ENCODE measurements at places on chromosomes 4 and X.

DNA sequence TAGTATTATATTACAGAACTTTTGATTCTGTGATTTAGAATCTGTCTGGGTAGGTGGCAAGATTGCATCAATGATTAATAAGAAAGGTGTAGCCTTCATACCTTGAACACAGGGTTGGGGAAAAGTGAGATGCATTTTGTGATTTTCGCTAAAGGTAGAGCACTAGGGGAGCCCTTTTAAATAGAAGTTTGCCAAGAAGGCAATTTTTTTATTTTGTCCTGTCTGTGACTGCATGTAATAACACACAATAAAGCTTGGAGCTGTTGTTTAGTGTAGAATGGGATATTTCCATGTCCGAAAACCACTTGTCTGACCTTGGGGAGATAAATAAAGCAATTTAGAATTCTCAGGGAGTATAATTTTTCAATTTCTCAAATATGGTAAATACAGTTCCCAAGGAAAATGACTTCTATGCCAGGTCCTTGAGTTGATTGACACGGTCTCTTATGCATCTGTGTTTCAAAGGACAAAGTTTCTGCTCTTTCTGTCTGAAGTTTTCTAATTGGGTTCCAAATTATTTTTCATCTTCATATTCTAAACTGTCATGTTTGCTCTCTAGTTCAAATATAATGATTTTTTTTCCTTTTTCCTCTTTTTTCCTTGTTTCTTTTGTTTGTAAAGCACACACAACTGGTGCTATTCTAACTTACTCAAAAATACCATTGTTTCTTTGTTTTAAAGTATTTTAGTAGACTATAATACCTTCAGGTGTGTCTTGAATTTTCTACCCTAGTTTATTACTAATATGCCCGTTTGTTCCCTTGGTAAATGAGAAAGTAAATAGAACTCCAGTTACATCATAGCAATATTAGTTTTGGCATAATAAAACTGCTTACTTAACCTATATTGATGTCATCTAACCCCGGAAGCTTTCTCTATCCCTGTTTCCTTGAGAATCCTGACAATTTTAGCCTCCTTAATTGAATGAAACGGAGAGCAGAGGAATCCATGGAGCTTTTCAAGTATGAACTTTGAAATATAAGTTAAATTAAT is 87.8 kb upstream of the BMPR1B start:
- DNase-seq = no peak

DNA sequence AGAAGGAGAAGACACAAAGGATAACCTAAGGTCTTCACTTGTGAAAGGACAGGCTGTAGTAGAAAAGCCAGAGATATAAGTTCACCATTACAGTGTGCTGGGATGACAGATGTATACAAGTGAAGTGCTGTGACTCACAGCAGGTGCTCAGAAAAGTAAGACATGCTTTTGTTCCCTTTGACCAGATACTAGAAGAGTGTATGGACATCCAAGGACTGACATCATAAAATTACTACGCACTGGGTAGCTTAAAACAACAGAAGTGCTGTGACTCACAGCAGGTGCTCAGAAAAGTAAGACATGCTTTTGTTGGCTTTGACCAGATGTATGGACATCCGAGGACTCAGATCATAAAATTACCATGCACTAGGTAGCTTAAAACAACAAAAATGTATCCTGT is 61.6 kb upstream of the BTC start:
- no peak for DNase-seq

GRCh38 chr4:98682719-98683118 is 24.3 kb upstream of the TSPAN5 start:
- DNase-seq = peak; percentile 90

GRCh38 chrX:32576885-32577284 is 634.5 kb downstream of the DMD start:
- no peak for DNase-seq

DNA sequence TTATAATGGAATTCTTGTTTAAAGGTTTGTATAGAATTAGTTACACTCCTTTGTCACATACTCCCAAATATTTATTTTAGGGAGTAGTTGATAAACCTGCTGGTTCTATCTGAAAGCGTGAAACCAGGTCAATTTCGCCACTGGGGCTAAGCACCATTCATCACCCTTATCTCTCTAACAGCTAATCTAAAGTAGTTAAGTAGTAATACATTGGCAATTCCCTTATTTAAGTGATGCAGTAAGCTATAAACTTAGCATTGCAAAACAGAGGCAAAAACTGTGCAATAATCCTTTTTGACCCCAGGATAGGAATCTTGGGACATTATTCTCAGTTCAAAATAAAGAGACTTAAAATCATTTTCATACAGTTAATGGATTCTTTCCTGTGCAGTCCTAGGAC is 33.7 kb upstream of the PTPN13 start:
- no peak for DNase-seq

DNA sequence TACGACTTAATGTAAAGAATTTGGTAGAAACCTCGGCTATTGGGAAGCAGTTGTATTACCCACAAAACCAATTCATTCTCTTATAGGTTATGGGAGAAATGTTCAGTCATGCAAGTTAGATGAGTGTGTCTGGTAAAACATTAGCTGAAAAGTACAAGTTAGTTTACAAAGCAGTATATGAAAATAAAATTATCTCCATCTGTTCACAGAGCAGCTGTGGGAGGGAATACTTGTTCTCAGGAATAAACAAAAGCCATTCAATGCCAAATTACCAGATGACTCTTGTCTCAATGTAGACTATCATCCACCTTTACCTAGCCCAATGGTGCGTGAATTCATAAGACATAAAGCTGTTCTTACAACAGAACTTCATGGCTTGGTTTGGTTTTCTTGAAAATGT is 28.6 kb downstream of the STAP1 start:
- no peak for DNase-seq

DNA sequence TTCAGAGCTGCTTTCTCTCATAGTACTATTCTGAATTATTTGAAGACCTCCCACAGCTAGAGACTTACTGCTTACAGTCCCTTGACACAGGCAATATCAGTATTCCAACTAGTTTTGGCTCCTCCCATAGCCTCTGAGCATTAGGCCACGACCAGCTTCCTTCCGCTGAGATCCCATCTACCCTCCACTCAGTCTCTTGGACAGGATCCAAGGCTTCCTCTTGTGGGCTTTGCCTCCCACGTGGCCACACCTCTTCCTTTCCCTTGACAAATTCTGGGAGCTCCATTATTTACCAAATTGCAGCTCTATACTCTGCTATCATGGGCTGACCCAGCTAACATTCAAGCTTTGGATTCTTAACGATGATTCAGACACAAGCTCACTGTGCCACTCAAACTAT is 470.4 kb upstream of the GALNT7 start:
- DNase-seq = no peak

DNA sequence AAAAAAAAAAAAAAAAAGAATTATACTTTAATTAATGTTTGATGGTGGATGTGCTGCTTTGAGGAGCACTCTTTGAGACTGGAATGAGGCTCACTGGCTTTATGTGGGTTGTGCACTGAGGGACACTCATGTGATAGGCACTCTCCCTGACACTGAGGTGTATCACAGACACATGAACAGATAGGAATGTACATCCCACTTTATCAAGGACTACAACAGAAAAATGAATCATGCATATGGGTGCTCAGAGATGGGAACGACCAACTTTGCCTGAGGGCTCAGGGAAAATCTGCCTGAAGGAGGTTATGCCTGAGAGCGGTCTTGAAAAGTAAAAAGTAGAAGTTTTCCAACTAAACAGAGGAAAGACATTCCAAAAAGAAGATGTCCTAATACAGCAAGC is 97.7 kb upstream of the RBPJ start:
- peak; percentile 77 for DNase-seq

GRCh38 chr4:141425124-141425523 is 204.4 kb downstream of the ZNF330 start:
- peak; percentile 66 for DNase-seq

- DNase-seq = no peak
Measured at GRCh38 chrX:9132036-9132638, 98.2 kb upstream of the FAM9B start.

- no peak for DNase-seq
Measured at GRCh38 chr4:180828455-180829018, 1414.7 kb upstream of the TENM3 start.

DNA sequence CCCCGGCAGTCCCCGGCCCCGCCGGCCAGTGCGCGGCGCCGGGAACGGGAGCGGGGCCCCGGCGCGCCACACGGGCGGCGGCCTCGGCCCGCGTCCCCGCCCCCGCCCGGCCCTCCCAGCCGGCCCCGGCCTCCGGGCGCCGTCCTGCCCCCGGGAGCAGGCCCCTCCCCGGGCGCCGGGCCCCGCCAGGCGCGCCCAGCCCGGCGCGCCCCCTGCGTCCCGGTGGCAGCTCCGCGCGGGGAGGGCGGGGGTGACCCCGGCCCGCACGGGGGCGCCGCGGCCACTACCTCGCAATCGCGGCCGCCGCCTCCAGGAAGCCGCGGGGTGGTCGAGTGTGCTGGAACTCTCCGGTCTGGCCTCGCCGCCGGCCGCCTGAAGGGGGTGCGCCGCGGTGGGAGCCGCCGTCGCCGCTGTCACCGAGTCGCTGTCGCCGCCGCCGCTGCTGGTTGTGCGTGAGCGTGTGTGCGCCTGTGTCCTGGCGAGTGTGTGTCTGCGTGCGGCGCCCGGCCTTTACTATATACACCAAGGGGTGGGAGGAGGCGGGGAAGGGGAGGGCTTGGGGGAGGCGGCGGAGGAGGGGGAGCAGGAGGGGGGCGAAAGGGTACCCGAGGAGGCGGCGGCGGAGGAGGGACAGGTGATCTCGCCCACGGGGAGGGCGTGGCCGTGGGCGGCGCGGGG is at the start of gene RAI2:
Gene RAI2, minus strand, starts transcription at position 488 of the 678 bp plus-strand sequence. CDS start 59,288 bp downstream, outside the sequence.
- DNase-seq = no peak

DNA sequence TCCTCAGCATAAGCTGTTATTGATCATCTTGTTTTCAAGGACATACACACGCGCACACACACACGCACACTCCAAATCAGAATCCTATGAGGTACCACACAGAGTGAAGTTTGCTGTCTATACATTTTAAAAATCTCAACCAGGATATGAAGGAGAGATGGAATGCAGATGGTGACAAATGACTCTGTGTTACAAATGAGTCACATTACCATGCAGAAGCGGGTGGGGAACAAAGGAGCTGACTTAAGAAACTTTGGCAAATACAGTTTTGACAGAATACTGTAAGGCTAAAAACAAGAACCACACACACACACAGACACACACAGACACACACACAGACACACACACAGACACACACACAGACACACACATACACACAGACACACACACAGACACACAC is 81.7 kb downstream of the RELL1 start:
- DNase-seq = no peak

DNA sequence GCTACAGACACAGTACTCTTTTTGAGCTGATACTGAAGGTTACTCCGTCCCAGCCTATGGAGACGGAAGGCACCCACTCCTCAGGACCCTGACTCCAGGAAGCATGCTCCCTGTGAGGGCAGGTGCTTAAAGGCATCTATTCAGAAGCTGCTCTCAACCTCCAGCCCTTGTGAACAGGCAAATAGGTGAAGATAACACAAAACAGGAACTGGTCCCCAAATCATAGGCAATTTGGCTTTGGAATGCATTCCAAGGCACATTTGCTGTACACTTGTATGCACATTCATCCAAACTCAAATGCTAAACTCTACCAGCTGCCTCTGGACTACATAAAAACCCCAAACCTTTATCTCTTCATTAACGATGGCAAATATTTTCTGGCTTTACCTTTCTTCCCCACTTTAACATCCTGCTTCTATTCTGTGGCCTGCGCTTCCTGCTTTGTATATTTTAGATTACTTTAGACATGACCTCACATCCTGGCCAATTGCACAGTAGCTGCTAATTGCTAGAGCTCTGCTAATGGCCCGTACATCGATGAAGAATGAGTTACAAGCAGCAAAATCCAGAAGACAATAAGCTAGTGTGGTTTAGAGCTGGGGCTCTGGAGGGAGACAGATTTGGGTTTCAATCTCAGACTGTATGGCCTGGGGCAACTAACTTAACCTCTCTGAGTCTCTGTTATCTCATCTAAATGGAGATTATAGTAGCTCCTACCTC is 3.2 kb downstream of the SEL1L3 start:
- DNase-seq = no peak

GRCh38 chr4:77624213-77624612 is 18.6 kb downstream of the CXCL13 start:
- no peak for DNase-seq

- no peak for DNase-seq
Measured at GRCh38 chrX:70969635-70970481, 39.0 kb upstream of the SLC7A3 start.

DNA sequence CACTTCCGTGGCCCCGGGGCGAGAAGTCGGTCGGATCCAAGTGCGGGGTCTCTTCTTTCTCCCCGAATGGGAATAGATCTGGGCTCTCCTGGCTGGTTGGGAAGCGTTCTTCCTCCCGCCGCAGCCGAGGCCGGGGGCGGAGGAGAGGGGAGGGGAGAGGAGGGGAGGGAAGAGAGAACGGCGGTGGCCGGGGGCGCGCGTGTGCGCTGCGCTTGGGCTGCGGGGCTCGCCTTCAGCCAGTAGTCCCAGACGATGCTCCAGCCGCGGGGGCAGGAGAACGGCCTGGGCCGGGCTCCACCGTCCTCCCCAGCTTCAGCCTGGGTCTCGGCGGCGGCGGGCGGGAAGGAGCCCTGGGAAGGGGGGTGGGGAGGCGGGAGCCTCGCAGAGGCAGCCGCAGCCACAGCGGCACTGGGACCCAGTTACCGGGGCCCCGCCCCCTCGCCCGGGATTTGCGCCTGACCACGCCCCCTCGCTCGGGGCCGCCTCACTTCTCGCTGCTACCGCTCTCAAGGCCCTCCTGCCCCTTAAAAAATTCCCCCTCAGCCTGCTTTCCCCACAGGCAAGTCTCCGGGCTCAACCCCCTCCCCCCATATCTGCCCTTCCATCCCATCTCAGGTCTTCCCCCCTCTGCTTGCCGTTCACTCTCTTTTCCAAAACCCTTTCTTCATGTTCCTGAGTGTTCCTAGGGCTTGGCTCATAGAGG is at the start of gene FGD1:
Gene FGD1, minus strand, starts transcription at position 421 of the 703 bp plus-strand sequence. CDS start 802 bp downstream, outside the sequence.
- DNase-seq = peak; percentile 16
